ENCODE measurements at places on chromosomes 3 and 15. TPM values are rescaled to one million over a fixed set of nuclear protein-coding genes. Genes with fewer than 3 reads are reported as not detected.

Gene ITPR1
- polyA plus RNA-seq: 4.4 TPM

Gene MAPKBP1
- 2.9 TPM for polyA plus RNA-seq

Gene CHST2
- 0.64 TPM for polyA plus RNA-seq

Gene GOLGA8H
- polyA plus RNA-seq: 0.17 TPM

Gene SAMMSON
- polyA plus RNA-seq: not detected

Gene SSUH2
- 0.11 TPM for polyA plus RNA-seq

Gene ALDH1A2
- 0.80 TPM for polyA plus RNA-seq

Gene TRPM1
- not detected for polyA plus RNA-seq

Gene GOLGA8R
- polyA plus RNA-seq: 0.62 TPM

Gene JMJD7
- polyA plus RNA-seq: 6.4 TPM

Gene MOBP
- polyA plus RNA-seq: 0.09 TPM

Gene RIOX2
- 26.5 TPM for polyA plus RNA-seq

Gene DUOX1
- polyA plus RNA-seq: 0.18 TPM

Gene HGD
- polyA plus RNA-seq: 0.09 TPM

Gene OPA1
- polyA plus RNA-seq: 29.4 TPM

Gene SAXO2
- polyA plus RNA-seq: 0.40 TPM

Gene LINGO1
- polyA plus RNA-seq: 0.61 TPM

Gene PLA2G4F
- polyA plus RNA-seq: 0.93 TPM

Gene CLDN16
- not detected for polyA plus RNA-seq

Gene C3orf85
- 0.39 TPM for polyA plus RNA-seq

Gene RNU5B-1
- polyA plus RNA-seq: not detected

Gene IQCF5
- polyA plus RNA-seq: not detected

Gene CHRM5
- 0.04 TPM for polyA plus RNA-seq

Gene CYP8B1
- not detected for polyA plus RNA-seq

Gene EXOG
- 3.2 TPM for polyA plus RNA-seq

Gene UTS2B
- polyA plus RNA-seq: 0.03 TPM

Gene RLBP1
- 0.03 TPM for polyA plus RNA-seq

Gene CHD2
- polyA plus RNA-seq: 37.5 TPM

Gene FES
- 5.5 TPM for polyA plus RNA-seq

Gene TMCO5A
- not detected for polyA plus RNA-seq

Gene TBC1D5
- 4.3 TPM for polyA plus RNA-seq

Gene IMPG2
- 0.08 TPM for polyA plus RNA-seq

Gene GOLGA6D
- polyA plus RNA-seq: 0.10 TPM

Gene UBAP1L
- polyA plus RNA-seq: 0.90 TPM

Gene STARD9
- 0.65 TPM for polyA plus RNA-seq

Gene GABRR3
- polyA plus RNA-seq: not detected

Gene MKRN2OS
- 0.38 TPM for polyA plus RNA-seq

Gene GOLGA8S
- not detected for polyA plus RNA-seq

Gene NMNAT3
- 6.0 TPM for polyA plus RNA-seq

Gene CCDC54
- polyA plus RNA-seq: not detected

Gene CDHR4
- not detected for polyA plus RNA-seq

Gene CAND2
- polyA plus RNA-seq: 65.3 TPM

Gene LYZL4
- not detected for polyA plus RNA-seq

Gene RASGRF1
- polyA plus RNA-seq: 0.03 TPM

Gene ZBED2
- polyA plus RNA-seq: not detected

Gene GRAMD2A
- not detected for polyA plus RNA-seq

Gene SRGAP3
- 0.80 TPM for polyA plus RNA-seq

Measured in psoas muscle (tissue), 8 donors.